ENCODE measurements at places on chromosomes 2 and 18. TPM values are rescaled to one million over a fixed set of nuclear protein-coding genes. Genes with fewer than 3 reads are reported as not detected.

MYCN gene
- 0.19 TPM for total RNA-seq

LBX2 gene
- total RNA-seq, result not detected

DNA sequence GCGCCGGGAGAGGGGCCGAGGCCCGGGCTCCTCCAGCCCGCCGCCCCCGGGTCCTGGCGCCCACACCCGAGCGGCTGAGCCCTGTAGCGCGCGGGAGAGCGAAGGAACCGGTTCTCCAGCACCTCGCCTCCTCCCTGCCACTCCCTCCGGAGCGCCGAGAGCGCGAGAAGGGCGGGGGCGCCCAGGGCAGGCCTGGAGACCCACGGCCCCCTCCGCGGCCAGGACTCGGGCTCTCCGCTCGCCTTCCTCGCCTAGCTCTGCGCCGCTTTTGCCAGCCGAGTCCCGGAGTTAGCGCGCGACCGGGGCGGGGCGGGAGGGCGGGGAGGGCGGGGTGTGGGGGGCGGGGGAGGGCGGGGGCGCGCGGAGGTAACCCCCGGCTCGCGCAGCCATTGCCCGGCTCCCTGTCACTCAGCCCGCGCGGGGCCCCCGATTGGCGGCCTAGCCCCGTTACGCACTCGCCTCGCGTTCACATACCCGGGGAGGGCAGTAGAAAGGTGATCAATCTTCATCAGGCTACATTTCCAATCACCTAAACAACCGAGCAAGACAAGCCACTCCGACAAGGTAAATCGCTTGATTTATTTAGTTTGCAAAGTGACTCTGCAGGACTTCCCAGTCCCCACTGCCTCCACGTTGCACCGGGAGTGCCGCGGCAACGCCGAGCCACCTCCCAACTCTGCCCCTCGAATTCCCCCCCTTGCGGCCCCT lies at the start of gene OTX1:
TSS of gene OTX1 (plus strand) at position 497 of the 708 bp plus-strand sequence. CDS start 2,161 bp downstream, outside the sequence.
- peak; percentile 31 for DNase-seq

- no peak for DNase-seq
Measured at GRCh38 chr2:176118601-176119339, 2.2 kb downstream of the HOXD10 start.

RGPD3 gene
- total RNA-seq, result 0.11 TPM

GRHL1 gene
- total RNA-seq, result 0.38 TPM

KLHL41 gene
- total RNA-seq, result not detected

GRCh38 chr18:6653880-6654279 lies 75.6 kb upstream of the ARHGAP28 start:
- DNase-seq, result no peak

DNA sequence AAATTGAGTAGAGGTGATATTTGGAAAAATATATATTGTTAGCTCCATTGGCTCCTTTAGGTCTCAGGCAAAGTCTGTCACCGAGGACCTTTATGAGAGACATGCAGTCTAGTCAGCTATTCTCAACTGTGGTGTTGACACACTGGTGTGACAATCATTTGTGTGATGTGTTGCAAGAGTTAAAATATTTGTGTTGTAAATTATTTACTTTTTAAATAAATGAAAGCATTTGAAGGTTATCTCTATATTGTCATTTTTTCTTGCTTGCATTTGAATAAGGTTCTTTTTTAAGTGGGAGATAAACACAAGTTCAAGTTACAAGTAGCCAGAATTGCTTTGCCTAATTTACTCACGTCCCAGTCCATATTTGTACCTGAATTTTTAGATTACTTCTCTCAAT lies 4.3 kb downstream of the REL start:
- DNase-seq, result no peak

GRCh38 chr2:157233506-157233905 lies 24.0 kb upstream of the GALNT5 start:
- no peak for DNase-seq

DNA sequence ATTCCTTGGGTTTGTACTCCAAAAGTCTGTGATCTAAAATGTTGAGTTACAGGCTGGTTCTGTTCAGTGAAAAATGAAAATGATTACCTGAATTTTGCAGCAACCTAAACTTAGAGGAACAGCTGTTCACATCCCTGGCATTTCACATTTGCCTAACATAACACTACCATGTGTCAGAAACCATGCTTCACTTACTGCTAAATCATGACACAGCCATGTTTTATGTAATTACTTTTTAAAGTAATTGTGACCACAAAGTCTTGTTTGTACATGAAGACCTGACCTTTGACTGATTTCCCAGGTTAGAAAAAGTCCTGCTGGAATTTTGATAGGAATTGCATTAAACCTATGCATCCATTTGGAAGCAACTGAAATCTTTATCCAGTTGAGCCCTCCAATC lies 79.1 kb downstream of the FAM168B start:
- no peak for DNase-seq

- no peak for DNase-seq
Measured at GRCh38 chr2:120885749-120886148, 150.1 kb downstream of the GLI2 start.

DNA sequence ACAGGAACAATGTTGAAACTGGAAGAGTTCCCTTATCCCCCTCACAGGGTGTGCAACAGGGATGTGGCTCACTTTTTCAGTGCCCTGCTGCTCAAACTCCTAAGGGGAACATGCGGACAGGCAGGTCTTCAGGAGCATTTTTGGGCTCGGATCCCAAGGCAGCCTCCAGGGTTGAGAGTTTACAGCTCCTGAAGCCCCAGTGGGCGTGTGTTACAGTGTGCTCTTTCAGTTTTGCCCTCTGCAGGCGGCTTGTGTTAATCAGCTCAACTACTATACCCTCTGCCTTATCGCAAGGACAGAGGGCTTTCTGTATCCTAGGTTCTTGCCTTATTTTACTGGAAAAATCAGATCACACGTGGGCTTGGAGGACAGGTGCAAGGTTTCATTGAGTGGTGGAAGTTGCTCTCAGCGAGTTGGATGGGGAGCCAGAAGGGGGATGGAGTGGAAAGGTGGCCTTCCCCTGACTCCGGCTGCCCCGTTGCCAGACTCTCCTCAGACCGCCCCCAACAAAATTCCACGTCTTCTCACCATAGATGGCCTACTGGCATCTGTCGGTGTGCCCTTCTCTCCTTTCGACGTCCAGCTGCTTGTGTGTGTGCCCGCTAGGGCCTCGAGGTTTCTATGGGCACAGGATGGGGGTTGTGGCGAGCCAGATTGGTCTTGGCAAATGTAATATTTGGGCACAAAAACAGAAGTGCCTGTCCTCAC lies 541.9 kb downstream of the TMX3 start:
- DNase-seq, result no peak

- no peak for DNase-seq
Measured at GRCh38 chr2:161096336-161096735, 63.9 kb upstream of the TANK start.

DNA sequence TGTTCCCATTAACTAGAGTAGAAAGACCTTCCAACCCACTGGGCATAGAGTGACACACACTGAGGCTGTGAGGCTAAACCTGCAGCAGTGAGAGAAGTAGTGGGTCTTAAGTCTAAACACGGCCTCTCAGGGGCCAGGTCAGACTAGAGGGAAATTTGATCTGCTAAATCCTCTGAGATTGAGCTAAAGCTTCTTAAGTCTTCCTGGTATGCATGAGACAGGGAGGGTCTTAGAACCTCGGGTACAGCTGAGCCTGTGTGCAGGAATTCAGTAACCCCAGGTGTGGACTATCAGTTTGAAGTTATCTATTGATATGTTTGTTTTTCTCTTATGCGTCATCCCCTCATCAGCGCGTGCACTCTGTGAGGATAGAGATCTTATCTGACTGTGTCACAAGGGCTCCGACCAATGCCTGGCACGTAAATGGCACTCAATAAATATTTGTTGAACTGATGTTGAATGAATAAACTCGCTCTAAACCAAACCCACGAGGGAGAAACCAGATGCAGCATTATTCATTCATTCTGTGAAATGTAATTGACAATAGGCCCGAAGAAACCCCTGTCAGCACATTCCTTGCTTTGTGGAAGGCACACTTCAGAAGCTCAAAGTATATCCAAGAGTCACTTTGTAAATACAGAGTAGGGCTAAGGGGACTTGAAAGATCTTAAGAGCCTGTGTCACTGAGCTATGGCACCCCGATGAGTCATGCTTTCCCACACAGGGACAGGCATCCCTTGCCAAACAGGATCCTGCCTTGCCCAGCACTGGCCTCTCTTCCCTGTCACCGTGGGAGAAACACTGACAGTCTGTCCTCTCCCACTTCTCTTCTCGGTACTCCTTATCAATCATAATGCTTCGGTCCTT lies 21.7 kb upstream of the RAB10 start:
- DNase-seq, result no peak

DNA sequence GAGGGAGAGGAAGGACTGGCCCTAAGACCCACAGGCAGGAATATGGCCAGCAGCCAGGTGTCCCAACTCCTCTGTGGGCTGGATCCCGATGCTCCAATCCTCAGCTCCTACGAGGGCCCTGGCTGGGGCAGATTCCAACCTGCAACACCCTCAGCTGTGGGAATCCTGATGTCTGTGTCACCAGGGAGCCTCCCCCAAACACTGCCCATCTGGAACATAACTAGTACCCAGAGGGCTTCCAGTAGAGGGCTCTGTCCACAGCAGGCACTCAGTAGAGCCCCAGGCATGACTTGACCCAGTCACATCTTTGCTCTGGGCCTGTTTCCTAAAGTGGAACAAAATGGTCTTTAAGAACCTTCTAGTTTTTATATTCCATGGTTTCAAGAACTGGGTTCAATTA lies 20.6 kb upstream of the LOXHD1 start:
- DNase-seq, result no peak

DNA sequence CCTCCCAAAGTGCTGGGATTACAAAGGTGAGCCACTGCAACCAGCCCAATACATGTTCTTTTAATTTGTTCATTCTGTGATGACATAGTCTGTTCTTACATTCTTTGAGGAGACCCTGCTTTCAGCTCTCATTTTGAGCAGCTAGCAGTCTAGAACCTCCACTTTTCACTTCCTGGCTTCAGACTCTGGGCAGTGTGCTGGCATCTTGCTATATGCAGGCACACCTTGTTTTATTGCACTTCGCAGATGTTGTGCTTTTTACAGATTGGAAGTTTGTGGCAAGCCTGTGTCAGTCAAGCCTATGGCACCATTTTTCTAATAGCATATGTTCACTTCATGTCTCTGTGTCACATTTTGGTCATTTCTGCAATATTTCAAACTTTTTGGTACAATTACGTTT lies 72.4 kb downstream of the PRKCE start:
- DNase-seq, result no peak

GRCh38 chr18:26813043-26813442 lies 52.5 kb downstream of the AQP4 start:
- DNase-seq, result no peak

DNA sequence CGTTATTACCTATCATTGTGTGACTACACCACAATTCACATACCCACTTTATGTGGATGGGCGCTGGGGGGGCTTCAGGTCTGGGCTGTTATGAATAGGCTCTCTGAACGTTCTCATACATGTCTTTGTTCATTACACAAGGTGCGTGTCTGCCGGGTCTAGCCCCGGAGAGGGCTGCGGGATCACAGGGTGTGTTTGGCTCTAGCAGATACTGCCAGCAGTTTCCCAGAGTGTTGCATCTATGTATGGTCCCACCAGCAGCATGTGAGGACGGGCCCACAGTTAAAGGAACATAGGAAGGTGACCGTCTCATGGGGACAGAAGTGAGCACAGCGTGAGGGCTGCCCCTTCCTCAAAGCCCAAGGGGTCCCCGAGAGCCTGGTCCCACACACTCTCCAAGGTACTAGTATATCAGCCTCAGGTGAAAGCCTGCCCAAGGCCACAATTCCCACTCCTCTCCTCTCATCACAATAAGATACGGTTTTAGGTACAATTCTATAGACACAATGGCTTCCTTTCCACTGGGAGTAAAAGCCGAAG lies 48.8 kb downstream of the TFCP2L1 start:
- DNase-seq, result no peak

All from CD4-positive, alpha-beta T cell (primary cell).